Activated T-helper 2 cell treated with anti-CD3 and anti-CD28 coated beads, Interferon-gamma antibody, Interleukin-2, Interleukin-4, amounts not matched to agents 10 μg/mL and 5 μg/mL and 100 μg/mL, durations not matched to agents 14 hours and 24 hours and 36 hours (primary cell): ENCODE measurements at places on chromosomes 6 and 20.
A peak's percentile ranks its signal among the peaks of the same experiment; 100 is the strongest.

DNA sequence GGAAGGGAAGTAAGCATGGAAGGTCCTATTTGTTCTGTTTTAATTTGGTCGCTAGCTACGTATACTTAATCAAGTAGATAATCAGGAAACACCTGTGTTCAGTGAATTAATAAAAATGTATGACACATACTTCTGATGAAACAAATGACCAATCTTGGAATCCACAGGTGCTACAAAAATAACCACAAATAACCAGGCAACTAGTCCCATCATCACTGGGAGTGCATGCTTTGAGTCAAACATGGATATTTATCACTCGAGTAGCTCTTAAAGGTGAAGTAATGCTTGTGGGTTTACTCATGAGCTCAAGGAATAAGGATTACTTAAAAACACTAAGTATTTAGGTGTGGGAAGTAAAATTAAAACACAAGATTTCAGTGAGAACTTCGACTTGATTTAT is 285.6 kb upstream of the ID4 start:
- H3K27ac ChIP-seq = no peak overlapping the region
- DNase-seq = no peak
- no peak overlapping the region for H3K4me3 ChIP-seq
- H3K4me1 ChIP-seq = no peaks in the 10 kb centered on the region

- no peak overlapping the region for H3K4me3 ChIP-seq
- H3K27me3 ChIP-seq = no peaks in the 10 kb centered on the region
- no peaks in the 10 kb centered on the region for H3K36me3 ChIP-seq
- no peak overlapping the region for H3K27ac ChIP-seq
- no peak for DNase-seq
- H3K4me1 ChIP-seq = no peaks in the 10 kb centered on the region
Observed at GRCh38 chr6:77015350-77015749, 447.9 kb downstream of the HTR1B start.

DNA sequence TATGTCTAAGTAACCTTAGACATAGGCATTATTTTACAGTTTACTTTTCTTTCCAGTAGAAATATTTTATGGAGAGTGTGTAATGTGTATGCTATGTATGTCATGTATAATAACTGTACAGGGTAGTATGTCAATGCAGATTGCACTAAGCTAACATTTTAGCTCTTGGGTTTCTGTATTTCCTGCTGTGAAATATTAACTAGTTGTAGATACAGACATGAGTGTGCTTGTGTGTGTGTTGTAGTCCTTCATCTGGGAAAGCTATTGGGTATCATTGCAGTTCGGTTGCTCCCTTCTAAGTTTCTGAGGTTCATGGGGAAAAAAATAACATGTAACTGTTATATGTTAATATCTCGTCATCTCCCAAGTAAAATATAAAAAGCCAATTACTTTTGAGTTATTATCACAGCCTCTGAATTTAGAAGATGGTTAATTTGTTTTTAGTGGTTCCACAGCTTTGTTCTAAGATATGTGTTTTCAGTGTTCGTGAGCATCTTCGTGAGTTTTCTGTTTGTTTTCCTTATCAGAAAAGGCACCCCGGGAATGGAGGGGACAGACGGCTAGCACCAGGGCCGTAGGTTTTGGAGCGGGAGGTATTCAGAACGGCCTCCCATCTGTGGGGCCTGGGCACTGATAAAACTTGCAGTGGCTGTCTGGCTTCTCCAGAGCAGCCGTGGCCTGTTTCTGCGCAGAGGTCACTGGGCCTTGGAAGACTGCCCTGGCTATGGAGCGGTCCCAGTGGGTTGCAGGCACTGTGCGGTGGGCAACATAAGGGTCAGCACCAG is 215.0 kb downstream of the ARID1B start:
- H3K4me3 ChIP-seq = no peak overlapping the region
- H3K27ac ChIP-seq = no peak overlapping the region
- no peak for DNase-seq
- no peaks in the 10 kb centered on the region for H3K36me3 ChIP-seq
- H3K27me3 ChIP-seq = no peaks in the 10 kb centered on the region
- H3K4me1 ChIP-seq = peaks cover 22% of the 10 kb centered on the region

DNA sequence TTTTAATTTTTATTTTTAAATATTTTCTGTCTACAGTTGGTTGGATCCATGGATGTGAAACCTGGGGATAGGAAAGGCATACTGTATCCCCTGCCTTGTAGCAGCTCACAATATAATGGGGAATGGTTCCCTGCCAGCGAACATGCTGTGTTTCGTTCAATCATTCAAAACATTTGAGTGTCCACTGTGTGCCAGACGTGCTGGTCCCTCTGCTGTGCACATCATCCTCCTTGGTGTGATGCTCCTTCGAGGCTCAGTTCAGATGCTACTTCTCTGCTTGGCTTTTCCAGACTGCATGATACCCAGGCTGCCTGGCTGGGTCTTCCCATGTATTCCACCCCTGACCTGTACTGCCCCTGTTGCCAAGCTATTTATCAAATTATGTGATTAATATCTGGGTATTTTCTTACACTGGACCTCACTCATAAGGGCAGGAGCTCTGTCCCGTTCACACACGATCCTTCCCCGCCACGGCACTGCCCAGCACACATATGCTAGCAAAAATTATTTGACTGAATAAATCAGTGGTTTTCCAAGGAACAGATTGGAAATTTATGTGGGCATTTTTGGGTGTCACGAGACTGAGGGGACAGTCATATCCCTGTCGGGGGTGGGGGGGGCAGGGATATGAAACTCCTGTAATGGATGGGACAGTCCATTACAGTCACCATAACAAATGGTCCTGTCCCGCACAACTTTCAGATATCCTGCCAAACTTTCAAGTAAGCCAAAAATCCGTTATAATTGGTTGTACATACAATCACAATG is 4.9 kb downstream of the SDCBP2 start:
- H3K27me3 ChIP-seq = no peaks in the 10 kb centered on the region
- H3K4me3 ChIP-seq = no peak overlapping the region
- H3K36me3 ChIP-seq = peaks cover 11% of the 10 kb centered on the region
- no peak for DNase-seq
- peak overlapping the region; percentile 43 for H3K27ac ChIP-seq

- peak overlapping the region; percentile 73 for H3K27ac ChIP-seq
- peaks cover 28% of the 10 kb centered on the region for H3K4me1 ChIP-seq
- DNase-seq = peak; percentile 15
- no peaks in the 10 kb centered on the region for H3K36me3 ChIP-seq
- peaks cover 6% of the 10 kb centered on the region for H3K27me3 ChIP-seq
Observed at GRCh38 chr6:159931112-159931511, 37.8 kb upstream of the IGF2R start.

GRCh38 chr6:128259730-128260685 is 260.4 kb downstream of the PTPRK start:
- H3K27me3 ChIP-seq = peaks cover 21% of the 10 kb centered on the region
- peaks cover 18% of the 10 kb centered on the region for H3K4me1 ChIP-seq
- H3K36me3 ChIP-seq = no peaks in the 10 kb centered on the region
- DNase-seq = no peak
- peak overlapping the region; percentile 46 for H3K4me3 ChIP-seq

- DNase-seq = no peak
- H3K4me1 ChIP-seq = no peaks in the 10 kb centered on the region
- peaks cover 11% of the 10 kb centered on the region for H3K27me3 ChIP-seq
Observed at GRCh38 chr6:21414065-21414464, 179.5 kb upstream of the SOX4 start.

- no peak for DNase-seq
- H3K4me3 ChIP-seq = no peak overlapping the region
- peaks cover 2% of the 10 kb centered on the region for H3K4me1 ChIP-seq
- peaks cover 10% of the 10 kb centered on the region for H3K27me3 ChIP-seq
- H3K27ac ChIP-seq = no peak overlapping the region
Observed at GRCh38 chr6:129510950-129511349, 199.0 kb downstream of the ARHGAP18 start.

DNA sequence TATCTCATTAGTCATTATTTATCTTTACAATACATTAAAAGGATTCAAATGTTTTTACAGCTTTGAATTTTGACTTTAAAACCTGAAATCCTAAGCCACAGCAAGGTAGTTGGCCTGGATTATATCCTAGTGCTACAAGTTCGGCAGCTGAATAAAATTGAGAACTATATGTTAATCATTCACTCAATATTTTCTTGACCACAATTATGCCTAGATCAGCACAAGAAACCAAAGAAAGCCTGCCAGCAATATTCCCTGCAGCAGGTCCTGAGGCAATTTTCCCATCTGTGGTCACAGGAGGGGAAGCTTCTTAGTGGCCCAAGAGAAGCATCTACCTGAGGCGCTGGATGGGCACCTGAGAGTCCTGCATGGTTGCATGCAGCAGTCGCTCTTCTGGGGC is 183.5 kb downstream of the GMDS start:
- H3K4me3 ChIP-seq = no peak overlapping the region
- H3K27me3 ChIP-seq = no peaks in the 10 kb centered on the region
- H3K27ac ChIP-seq = no peak overlapping the region

- H3K27me3 ChIP-seq = no peaks in the 10 kb centered on the region
- no peak overlapping the region for H3K4me3 ChIP-seq
- DNase-seq = no peak
- no peaks in the 10 kb centered on the region for H3K36me3 ChIP-seq
Observed at GRCh38 chr20:32567384-32568178, 17.6 kb downstream of the NOL4L start.

- peaks cover 2% of the 10 kb centered on the region for H3K27me3 ChIP-seq
- no peak overlapping the region for H3K27ac ChIP-seq
- H3K4me1 ChIP-seq = no peaks in the 10 kb centered on the region
- no peak for DNase-seq
Observed at GRCh38 chr20:47843886-47844567, 58.7 kb upstream of the SULF2 start.

DNA sequence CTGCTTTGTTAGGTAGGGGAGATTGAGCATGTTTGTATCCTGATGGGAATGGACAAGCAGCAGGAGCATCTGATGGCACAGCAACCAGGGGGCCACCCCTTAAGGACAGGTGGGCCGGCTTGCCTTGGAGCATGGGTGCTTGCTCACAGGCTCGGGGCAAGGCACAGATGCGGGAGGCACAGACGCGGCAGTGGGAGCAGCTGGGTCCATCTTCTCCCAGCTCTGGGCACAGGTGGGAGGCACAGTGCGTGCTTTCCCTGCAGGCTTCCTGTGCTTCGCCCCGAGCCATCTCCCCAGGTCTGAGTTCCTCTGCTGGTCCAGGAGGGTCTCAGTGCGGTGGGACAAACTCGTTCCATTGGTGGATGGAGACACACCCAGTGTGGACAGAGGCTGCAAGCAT is 73.6 kb upstream of the BHLHE23 start:
- DNase-seq = no peak
- H3K4me1 ChIP-seq = no peaks in the 10 kb centered on the region
- no peaks in the 10 kb centered on the region for H3K27me3 ChIP-seq

- no peaks in the 10 kb centered on the region for H3K36me3 ChIP-seq
- no peak overlapping the region for H3K4me3 ChIP-seq
- H3K27ac ChIP-seq = no peak overlapping the region
- no peaks in the 10 kb centered on the region for H3K4me1 ChIP-seq
Observed at GRCh38 chr20:14924433-14924832, 587.0 kb upstream of the FLRT3 start.

- H3K4me1 ChIP-seq = peaks cover 13% of the 10 kb centered on the region
- H3K36me3 ChIP-seq = peaks cover 3% of the 10 kb centered on the region
- no peak overlapping the region for H3K27ac ChIP-seq
- H3K4me3 ChIP-seq = no peak overlapping the region
Observed at GRCh38 chr6:135062735-135063134, 8.1 kb upstream of the HBS1L start.

DNA sequence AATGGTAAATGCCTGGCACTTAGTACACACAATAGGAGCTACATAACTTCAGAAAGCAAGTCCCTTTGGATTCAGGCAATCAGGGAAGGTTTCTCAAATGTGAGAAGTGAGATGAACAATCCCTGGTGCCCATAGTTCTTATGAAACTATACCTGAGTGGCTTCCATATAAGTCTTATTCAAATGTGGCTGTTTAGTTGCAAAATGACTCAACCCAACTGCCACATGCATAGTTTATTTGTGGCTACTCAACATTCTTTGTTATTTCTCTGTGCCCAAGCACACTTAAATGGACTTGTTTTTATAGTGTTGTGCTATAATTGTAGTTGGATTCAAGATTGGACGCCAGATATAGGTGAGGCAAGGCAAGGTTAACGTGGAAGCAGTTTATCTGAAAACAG is 93.7 kb upstream of the ATXN1 start:
- no peaks in the 10 kb centered on the region for H3K36me3 ChIP-seq
- peaks cover 49% of the 10 kb centered on the region for H3K27me3 ChIP-seq
- H3K4me1 ChIP-seq = peaks cover 34% of the 10 kb centered on the region

GRCh38 chr6:4464638-4465037 is 311.6 kb upstream of the CDYL start:
- H3K4me1 ChIP-seq = no peaks in the 10 kb centered on the region
- H3K27ac ChIP-seq = no peak overlapping the region
- no peaks in the 10 kb centered on the region for H3K36me3 ChIP-seq
- H3K27me3 ChIP-seq = no peaks in the 10 kb centered on the region
- no peak overlapping the region for H3K4me3 ChIP-seq

- no peak for DNase-seq
- no peak overlapping the region for H3K4me3 ChIP-seq
- peaks cover 55% of the 10 kb centered on the region for H3K27me3 ChIP-seq
- H3K36me3 ChIP-seq = peaks cover 10% of the 10 kb centered on the region
Observed at GRCh38 chr20:13221313-13221672, 219 bp downstream of the ISM1 start.

DNA sequence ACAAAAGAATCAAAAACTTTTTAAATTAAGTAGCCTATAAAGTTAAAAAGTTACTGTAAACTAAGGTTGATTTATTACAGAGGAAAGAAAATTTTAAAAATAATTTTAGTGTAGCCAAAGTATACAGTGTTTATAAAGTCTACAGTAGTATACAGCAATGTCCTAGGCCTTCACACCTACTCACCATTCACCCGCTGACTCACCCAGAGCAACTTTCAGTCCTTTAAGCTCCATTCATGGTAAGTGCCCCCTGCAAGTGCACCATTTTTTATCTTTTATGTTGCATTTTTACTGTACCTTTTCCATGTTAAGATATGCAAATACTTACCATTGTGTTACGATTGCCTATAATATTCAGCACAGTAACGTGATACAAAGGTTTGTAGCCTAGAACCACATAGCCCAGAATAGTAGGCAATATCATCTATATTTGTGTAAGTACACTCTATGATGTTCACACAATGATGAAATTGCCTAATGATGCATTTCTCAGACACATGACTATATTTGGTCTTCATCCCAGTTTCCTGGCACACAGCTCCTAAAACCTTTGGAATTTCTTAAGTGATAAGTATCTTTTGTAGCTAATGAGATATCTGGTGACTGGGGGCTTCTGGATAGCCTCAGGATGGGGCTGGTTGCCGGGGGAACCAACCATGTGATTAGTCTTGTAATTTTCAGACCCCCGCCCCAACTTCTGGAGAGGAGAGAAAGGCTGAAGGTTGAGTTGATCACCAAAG is 111.0 kb downstream of the MRPL14 start:
- no peak overlapping the region for H3K4me3 ChIP-seq
- H3K4me1 ChIP-seq = peaks cover 2% of the 10 kb centered on the region
- H3K27me3 ChIP-seq = peaks cover 10% of the 10 kb centered on the region
- H3K36me3 ChIP-seq = no peaks in the 10 kb centered on the region

GRCh38 chr6:284486-284885 is 7.8 kb upstream of the DUSP22 start:
- H3K36me3 ChIP-seq = no peaks in the 10 kb centered on the region
- H3K4me3 ChIP-seq = no peak overlapping the region
- no peak for DNase-seq
- H3K27me3 ChIP-seq = peaks cover 2% of the 10 kb centered on the region
- peaks cover 19% of the 10 kb centered on the region for H3K4me1 ChIP-seq
